Muscle of leg (tissue), 16 donors: ENCODE measurements at places on chromosomes 12 and 14.
A peak's percentile ranks its signal among the peaks of the same experiment; 100 is the strongest.

DNA sequence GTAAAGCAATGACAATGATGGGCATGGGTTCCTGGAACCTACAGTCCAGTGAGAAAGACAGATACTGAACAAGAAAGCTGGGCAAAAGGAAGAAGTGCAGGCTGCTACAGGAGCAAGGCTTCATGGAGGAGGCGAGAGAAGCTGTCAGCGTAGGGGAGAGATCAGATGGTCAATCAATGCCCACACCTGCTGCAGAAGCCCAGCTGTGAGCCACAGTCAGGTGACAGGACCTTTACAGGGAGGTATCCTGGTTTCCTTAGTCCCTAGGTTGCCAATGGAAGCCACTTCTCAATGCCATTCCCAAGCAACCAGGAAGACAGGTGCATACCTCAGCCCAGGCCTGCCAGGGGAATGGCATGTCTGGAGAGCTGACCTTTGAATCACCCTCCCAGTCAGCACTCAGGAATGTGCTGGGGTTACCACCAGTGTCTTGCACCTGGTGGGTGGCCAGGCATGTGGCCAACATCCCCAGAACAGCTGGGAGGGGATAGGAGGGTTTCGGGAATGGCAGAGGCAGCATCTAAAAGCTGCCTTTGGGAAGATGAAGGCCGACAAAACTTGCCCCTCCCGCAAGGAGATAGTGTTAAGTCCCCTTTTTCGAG, 170.3 kb downstream of the TTC7B start:
- DNase-seq: peak; percentile 77

- DNase-seq: no peak
Measured at GRCh38 chr12:33678221-33678964, 238.8 kb upstream of the SYT10 start.

DNA sequence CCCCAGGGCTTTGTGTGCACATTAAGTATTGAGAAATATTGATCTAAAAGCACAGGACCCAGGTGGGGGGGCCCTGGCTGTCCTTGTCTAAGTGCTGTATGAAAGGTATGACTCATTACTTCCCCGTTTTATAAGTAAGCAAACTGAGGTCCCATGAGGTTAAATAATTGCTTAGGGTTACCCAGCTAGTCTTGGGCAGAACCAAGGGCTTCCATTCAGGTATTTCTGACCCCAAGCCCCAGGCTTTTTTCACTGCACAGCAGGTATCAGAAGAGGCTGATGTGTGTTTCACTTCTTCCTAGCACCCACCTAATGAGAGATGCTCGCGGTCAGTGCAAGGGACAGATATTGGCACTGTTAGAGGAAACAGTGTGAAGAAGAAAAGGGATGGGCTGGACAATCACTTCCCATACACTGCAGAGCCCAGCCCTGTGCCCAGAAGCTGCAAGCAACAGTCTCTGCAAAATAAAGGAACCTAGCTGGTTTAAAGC, 4.7 kb upstream of the TC2N start:
- DNase-seq: no peak

- no peak for DNase-seq
Measured at GRCh38 chr12:64545081-64545382, 65.3 kb upstream of the RASSF3 start.

DNA sequence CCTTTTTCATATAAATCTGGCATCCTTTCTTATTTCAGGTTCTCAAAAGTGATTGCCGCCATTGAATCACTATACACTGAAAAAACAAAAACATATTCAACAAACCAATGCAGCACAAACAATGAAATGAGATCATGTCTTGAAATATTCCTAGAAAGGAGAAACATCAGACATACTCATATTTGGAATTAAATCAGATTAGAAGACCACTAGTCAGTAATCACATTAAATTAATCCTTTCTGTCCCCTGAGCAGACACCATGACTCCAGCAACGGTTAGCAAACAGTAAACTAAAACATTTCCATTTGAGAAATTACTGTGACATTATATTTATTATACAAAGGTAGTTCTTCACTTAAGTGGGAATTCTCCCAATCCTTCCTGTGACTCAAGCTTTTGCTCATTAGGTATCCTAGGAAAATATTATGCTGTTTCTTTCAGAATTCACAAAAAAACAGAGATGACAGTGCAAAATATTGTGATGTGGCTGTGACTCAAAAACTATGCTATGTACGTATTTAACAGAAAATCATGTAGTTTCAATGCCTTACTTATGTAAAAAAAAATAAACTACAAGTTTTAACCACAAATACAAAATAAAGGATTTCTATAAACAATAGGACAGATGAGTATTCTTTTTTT, 29.7 kb downstream of the CPNE8 start:
- DNase-seq: no peak

- peak; percentile 26 for DNase-seq
Measured at GRCh38 chr12:92108651-92109050, 37.0 kb downstream of the BTG1 start.

- peak; percentile 85 for DNase-seq
Measured at GRCh38 chr12:57148469-57149244, 1.2 kb upstream of the LRP1-AS start.
